Activated CD4-positive, alpha-beta memory T cell treated with anti-CD3 and anti-CD28 coated beads for 36 hours (primary cell): ENCODE measurements at places on chromosomes 1 and 21. TPM values are rescaled to one million over a fixed set of nuclear protein-coding genes. Genes with fewer than 3 reads are reported as not detected.

E2F2 gene
- 22.1 TPM for total RNA-seq

CLDN17 gene
- total RNA-seq, result not detected

ERO1B gene
- 2.7 TPM for total RNA-seq

CRABP2 gene
- 2.3 TPM for total RNA-seq

AK5 gene
- 1.6 TPM for total RNA-seq

RPE65 gene
- total RNA-seq, result not detected

SERINC2 gene
- total RNA-seq, result 0.34 TPM

NGF gene
- total RNA-seq, result not detected

CELA3A gene
- not detected for total RNA-seq

PLA2G2C gene
- 0.43 TPM for total RNA-seq

LYPD8 gene
- not detected for total RNA-seq

SELP gene
- 0.70 TPM for total RNA-seq

CCDC185 gene
- total RNA-seq, result not detected

OR2G2 gene
- not detected for total RNA-seq

SPRR2D gene
- not detected for total RNA-seq

FOXE3 gene
- total RNA-seq, result not detected

RGS16 gene
- 51.9 TPM for total RNA-seq

TDRD5 gene
- not detected for total RNA-seq

ZCCHC17 gene
- 24.4 TPM for total RNA-seq

DNTTIP2 gene
- 84.4 TPM for total RNA-seq
